ENCODE measurements at places on chromosomes 12 and 14.

DNA sequence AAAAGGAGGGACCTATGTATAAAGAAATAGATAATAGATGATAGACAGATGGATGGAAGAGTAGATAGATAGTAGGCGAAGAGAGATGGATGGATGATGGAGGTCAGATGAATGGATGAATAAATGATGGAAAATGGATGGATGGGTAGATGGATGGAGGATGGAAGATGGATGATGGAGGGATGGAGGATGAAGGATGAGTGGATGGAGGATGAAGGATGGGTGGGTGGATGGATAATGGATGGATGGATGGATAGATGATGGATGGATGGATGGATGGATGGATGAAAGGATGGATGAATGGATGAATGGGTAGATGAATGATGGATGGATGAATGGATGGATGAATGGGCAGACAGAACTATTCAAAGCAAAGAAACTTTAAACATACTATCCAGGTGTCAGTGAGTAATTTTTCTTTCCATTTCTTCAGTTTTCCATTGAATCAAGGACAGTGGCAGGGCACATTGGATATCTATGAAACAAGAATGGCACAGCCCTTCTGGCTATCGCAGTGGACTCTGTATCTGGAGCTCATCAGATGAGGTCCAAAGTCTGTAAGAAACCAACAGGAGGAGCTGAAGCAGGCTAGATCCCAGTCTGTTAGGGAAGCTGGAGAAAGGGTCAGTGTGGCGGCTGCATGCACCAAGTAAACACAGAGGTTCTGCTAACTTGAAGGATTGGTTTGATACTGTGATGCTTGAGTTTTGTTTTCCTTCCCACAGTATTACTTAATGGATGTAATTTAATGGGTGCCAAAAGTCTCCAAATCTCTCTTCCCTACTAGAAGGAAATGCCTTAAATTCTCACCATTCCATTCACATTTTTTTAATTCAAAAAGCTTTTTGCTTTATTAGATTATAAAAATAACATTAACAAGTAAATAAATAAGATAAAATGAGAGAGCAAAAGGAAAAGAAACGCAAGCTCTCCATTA, 18.1 kb upstream of the MED13L start:
- no peak for DNase-seq

DNA sequence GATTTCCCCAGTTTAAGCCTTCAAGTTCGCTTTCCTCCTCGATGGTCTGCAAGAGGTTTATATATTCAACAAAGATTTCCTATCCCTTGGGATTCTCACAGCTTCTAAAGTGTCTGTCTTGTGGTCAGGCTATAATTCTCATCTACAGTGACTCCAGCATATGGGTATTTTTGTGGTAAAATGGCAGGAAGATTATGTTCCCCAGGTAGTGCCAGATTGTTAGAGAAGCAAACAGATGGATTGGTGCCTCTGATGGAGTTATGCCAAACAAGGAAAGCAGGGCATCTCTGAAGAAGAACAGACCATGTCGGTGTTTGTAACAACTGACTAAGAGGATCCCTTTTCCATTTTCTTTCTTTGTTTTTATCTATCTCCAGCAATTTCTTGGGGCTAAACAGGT, 5.5 kb upstream of the CCDC175 start:
- DNase-seq: no peak

DNA sequence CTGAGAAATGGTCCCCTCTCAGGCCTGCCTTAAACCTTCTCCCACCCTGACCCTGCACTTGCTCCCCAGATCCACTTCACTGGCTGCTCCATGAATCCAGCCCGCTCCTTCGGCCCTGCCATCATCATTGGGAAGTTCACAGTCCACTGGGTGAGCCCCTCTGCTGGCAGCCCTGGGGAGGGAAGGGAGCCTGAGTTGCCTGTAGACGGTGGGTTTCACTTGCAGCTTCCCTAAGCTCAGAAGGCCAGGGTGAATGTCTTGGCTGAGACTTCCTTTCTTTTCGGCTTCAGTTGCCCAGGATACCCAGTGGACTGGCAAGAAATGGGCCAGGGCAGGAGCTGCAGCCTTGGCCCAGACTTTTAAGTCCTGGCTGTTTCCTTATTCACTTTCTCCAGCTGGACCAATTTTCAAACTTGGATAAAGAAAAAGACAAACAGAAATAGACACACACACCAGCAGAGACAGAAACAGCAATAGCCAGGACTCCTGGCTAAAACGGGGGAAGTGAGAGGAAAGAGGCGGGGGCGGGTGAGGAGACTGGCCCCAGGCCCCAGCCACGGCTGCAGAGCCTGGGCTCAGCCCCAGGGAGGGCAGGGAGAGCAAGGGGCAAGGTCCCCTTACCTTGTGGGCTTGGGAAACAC, 2.0 kb downstream of the AQP6 start:
- no peak for DNase-seq

DNA sequence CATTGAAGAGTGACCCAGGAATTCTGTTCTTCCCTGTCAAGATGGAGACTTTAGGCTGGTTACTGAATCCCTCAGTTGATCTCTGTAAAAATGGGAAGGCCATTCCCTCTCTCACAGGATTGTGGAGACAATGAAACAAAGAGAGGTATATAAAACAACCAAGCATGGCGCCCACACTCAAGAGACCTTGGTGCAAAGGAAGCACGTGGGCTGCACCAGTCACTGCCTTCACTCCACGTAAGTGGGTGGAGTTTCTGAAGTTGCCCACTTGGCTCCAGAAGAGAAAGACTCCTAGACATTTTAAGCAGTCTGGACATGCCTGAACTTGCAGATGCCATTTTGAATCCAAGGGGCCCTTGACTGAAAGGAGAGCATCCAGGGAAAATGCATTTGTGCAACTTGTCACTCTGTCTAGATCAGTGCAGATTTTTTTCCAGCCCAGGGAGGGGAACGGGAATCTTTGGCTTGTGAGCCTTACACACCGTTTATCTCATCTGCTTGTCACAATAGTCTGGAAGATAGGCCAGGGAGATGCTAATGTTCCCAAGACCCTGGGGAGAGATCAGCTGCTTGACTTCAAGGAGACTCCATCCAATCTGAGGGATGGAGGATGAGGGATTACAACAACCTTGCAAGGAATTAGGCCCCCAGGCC, 96.9 kb upstream of the TBX3 start:
- peak; percentile 78 for DNase-seq

DNA sequence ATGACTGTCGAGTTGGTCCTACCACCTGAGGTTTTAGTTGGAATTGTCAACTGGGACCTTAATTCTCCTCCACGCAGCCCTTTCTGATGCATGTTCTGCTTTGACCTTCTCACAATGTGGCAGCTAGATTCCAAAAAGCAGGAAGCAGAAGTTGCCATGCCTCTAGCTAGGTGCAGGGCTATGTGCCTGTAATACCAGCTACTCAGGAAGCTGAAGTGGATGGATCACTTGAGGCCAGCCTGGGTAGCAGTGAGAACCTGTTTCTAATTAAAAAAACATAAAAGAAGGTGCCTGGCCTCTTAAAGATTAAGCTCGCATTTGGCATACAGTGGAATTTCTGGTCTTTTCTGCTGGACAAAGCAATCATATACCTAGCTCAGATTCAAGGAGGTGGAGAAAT, 77.1 kb downstream of the FGD4 start:
- no peak for DNase-seq

DNA sequence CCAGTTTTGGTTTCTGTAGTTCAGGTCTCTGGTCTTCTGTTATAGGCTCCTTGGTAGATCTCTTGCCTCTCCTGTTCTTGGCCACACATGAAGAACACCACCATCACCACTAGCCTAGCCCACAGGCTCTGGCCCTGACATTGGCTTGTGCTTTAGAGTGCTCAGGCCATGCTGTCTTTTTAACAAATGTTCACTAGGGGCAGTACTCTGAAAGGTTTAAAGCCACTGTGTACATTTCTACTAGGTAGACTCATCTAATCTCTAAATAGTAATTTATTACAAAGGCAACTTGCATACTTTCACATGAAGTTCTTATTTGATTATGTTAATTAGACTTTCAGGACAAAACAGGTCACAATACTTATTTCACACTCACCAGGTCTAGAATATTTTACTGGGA, 38.3 kb downstream of the PDE6H start:
- DNase-seq: no peak

DNA sequence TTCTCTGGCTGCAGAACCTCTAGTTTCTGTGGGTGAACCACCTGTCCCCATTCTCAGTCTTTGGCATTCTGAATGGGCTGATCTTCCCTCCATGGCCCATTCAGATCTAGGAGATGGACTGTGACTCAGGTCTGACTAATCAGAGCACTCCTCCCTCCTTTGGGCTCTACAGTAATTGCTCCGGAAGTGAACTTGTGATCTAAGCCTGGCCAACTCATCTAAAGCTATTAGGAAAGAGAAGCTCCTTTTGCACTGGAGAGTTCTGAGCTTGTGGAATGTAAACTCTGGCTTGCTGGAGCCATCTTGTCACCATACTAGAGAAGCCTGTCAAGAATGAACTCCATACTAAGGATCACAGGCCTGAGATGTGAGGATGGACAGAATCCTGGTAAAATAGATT, 168.2 kb downstream of the SUDS3 start:
- no peak for DNase-seq

- peak; percentile 66 for DNase-seq
These were observed 10.1 kb downstream of the NDRG2 start for GRCh38 chr14:21014761-21015190.

DNA sequence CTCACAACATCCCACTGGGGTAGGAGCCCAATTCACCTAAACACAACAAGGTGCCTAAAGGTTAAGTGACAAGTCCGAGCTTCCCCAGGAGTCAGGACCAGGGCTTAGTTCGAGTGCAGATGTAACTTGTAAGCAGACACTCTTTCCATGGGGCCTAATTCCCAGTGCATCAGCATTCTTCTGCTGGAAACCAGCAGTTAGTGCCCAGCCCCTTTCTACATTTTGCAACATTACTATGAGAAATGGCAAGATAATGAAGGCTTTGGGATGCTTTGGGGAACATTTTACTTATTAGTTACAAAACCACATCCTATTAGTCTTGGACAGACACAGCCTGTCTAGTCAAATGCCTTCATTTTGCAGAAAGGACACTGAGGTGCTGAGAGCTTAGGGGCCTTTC, 179.8 kb downstream of the CALM1 start:
- no peak for DNase-seq

DNA sequence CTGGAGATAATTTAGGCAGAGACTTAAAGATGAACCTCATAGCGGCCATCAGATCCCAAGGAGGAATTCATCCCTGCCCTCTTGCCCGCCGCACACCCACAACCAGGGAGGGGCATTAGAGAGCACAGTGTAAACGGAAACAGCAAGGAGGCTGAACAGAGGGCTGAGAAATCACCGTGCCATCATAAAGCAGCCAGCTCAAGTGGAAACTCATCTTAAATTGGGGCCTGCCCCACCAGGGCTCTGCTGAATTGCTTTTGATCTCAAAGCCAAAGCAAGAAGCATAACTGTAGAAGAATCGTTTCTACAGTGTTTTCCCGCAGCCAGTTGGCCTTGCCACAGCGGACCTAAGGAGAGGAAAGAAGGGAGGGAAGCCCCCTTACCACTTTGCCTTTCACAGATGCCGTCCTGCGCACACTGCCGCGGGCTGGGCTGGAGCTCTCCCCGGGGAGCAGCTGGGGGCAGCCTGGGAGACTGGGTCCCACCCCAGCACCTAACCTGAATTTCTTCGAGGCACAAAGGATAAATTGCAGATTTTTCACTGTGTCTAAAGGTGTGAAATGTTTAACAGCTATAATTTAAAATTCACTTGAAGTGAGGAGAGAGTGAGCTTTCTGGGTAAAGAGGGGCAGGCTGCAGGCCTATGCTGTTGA, 51.8 kb upstream of the MMP17 start:
- DNase-seq: no peak

- no peak for DNase-seq
These were observed 2.2 kb downstream of the PAWR start for GRCh38 chr12:79688376-79689060.

DNA sequence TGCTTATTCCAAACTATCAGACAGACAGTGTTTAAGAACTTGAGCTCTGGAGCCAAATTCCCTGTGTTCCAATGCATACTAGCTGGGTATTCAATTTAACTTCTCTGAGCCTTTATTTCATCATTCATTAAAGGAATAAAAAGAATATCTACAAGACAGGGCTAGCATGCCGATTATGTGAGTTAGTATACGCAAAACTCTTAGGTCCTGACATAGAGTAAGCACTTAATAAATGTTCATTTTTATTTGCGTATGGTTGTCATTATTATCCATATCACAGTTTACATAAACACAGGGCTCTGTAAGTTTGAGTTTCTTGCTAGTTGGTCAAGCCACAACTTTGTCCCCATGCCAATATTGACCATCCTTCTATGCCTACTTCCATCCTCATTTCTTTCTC, 161.5 kb downstream of the NUAK1 start:
- DNase-seq: no peak

- no peak for DNase-seq
These were observed 17.1 kb downstream of the POMT2 start for GRCh38 chr14:77303417-77304156.

DNA sequence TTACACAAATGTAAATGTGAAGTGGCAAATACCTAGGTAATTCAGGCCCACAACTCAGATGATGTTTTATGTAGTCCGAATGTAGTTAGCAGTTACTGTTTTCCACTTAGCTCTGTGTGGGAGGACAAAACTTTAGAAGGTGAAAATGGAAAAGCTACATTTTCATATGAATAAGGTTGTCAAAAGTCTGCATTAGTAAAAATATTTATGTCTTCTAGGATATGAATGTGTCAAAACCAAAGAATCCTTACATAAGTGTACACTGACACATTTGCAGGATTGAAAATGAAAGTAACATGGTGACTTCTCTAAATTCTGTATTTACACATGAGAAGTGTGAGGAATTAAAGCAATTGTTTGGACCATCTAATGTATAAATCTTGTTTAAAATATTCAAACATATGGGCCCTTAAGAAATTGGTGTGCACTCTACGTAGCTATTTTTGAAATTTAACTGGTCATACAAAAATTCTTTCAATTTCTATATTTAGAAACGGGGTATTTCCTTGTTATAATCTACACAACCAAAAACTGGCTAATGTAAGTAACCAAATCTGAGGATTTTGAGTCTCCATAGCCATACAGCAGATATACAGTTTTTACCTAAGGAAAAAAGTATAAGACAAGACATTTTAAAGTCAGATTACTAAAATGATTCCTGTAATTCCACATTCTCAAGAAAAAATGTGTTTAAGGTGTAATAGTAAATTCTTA, 5.4 kb downstream of the CDKN1B start:
- DNase-seq: no peak

- no peak for DNase-seq
These were observed 59.8 kb upstream of the STON2 start for GRCh38 chr14:81459912-81460311.

DNA sequence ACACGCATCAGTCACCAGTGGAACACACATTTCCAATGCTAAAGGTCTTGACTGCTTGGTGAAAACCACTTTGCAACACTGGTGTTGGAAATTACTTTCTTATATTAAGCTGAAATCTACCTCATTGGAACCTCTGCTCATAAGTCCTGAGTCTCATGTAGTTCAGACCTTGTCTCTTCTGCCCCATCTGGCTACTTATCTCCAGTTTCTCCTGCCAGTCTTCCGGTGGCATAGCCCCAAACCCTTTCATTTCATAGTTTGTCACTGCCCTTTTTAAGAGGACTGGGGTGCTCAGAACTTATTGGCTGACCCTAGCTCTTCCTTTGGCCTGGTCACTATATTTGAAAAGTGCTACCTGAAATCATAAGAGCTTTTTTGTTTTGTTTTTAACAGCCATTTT, 43.7 kb downstream of the HELB start:
- no peak for DNase-seq
